Ecto neural progenitor cell (in vitro differentiated cells): ENCODE measurements at places on chromosomes 11 and 22.

DNA sequence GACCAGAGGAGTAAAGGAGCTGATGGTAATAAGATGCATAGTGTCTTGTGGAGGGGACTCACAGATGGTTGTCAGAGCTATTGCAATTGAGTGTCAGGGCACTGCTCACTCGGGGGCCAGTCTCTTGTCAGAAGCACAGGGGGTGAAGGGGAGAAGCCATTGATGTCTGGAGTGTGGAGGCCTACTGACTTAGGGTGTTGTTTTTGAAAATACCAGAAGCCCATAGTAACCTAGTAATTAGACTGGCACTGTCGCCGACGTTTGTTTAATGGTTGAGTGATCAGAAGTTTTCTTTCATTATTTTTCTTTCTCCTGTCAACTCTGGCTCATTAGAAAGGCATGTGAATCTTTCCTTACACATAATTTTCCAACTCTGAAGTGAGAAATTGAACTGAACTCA is 151.6 kb upstream of the TENM4 start:
- DNase-seq = no peak

- no peak for DNase-seq
Observed at GRCh38 chr11:68324241-68324640, 11.8 kb downstream of the LRP5 start.

- DNase-seq = no peak
Observed at GRCh38 chr11:119012629-119013170, 5.4 kb downstream of the RPS25 start.

- DNase-seq = no peak
Observed at GRCh38 chr22:37145180-37146050, 4.3 kb downstream of the IL2RB start.

DNA sequence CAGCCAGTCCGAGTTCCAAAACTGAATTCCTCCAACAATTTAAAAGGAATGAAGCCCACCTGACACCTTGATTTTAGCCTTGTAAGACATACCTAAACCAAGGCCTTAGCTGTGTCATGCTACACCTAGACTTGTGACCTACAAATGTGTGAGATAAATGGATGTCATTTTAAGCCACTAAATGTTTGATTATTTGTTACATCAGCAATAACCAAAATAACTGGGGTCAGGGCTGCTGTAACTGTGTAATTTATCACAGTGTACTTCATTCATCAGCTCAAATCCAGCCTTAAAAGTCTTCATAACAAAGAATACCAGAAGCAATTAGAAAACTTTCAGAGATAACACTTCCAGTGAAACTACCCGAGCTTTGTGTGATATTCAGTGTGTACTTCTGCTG is 673.0 kb upstream of the ANO3 start:
- DNase-seq = no peak

DNA sequence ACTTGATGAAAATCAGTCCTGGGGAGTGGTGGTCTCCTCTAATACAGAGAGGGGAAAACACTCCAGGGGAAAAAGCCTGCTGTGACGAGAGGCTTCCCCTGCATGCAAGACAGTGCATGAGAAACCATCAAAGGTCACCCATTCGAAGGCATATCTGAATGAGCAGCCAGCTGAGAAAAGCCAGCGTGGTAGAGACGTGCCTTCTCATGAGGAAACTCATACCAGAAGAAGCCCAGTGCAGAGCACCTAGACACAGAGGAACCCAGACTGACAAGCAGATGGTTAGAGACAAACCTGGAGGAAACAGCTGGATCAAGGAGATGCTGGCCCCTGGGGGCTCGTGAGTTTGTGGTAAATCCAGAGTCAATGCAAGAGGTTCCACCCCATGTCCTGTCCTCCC is 534.8 kb downstream of the BRD1 start:
- peak; percentile 12 for DNase-seq

DNA sequence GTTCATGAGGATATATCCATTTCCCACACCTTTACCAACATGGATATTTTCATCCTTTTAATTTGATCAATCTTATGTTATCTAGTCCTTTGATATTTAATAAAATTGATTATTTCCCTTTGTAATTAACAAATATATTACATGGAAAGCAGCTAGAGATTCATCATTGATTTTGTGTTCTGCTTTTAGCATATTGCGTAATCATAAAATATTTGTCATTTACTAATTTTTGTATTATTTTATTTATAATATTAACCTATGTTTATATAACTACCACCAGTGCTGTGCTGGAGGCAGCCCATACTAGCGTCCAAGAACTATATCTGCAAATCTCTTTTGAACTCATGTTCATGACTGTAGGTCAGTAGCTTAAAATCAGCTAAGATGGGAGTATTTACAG is 4.7 kb downstream of the OR8U1 start:
- DNase-seq = no peak

DNA sequence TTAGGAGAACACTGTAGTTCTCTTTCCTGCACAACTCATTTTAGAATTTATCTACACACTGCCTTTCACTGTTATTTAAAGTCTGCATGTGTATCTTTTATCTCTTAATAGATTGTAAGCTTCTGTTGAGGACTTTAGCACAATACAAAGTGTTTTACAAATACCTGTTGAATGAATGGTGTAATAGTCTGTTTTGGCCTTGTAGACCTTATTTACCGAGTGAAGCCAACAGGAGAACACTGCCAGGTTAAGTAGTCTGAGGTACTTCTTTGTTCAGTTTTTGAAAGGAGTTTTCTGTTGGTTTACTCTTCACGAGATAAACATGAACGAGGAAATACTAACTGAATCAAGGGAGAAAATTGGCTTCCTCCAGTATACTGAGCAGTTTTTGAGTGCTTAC is 31.0 kb downstream of the SIK2 start:
- DNase-seq = no peak

DNA sequence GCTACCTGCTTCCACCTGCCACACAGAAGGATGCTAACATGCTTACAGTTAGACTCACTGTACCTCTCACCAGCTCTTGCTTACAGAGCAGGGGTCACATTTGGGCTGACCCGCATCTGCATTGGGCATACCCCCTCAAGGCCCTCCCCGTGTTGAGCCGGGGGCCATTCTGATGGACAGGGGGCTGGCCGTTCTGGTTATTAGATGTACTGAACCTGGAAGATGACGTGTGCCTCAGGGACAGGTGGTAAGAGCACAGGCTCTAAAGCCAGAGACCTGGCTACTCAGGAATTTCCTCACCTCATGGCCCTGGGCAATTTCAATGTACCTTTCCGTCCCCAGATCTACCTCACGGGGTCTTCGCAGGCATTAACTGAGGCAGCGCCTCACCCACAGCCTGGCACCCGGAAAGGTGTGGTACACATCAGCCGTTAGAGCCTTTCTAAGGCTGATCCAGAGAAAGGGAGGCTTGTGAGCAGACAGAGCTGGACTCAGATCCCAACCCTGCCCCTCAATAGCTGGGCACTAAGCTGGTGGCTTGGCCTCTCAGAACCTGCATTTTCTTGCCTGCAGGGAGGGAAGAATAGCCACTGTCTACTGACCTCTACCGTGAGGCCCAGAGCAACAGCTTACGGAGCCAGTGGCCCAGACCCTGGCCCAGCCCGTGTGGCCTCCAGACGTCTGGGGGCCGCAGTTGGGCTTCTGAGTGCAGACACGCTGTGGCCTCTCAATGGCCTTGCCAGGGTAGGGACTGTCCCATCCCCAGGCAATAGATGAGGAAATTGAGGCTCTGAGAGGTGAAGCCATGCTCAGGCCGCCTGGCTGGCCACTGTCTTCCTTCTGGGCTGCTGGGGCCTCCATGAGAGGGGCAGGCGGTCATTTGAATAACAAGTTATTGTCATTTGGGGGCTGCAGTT is 100.6 kb downstream of the MORC2 start:
- no peak for DNase-seq

- no peak for DNase-seq
Observed at GRCh38 chr11:15334766-15335165, 220.0 kb downstream of the INSC start.

- no peak for DNase-seq
Observed at GRCh38 chr11:62497132-62497801, 49.3 kb downstream of the AHNAK start.
